ENCODE measurements at places on chromosomes 7 and 10.
A peak's percentile ranks its signal among the peaks of the same experiment; 100 is the strongest.

DNA sequence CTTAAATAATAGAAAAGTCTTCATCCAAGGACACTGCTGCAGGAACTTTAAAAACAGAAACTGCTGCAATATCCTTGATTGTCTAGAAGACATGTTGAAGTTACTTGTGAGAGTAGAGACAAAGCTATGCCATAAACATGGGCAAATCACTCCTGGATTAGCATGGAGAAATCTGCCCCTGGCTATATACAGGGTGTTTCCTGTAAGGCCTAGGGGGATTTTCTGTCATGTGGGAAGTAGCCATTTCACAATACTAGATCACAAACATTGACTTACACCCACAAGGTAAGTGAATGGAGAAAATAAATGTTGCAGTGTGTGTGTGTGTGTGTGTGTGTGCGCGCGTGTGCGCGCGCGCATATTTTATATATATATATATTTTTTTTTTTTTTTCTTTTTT, 35.2 kb upstream of the PDK4 start:
- DNase-seq = no peak

GRCh38 chr7:30805931-30806330, 34.7 kb downstream of the MINDY4 start:
- DNase-seq = no peak

DNA sequence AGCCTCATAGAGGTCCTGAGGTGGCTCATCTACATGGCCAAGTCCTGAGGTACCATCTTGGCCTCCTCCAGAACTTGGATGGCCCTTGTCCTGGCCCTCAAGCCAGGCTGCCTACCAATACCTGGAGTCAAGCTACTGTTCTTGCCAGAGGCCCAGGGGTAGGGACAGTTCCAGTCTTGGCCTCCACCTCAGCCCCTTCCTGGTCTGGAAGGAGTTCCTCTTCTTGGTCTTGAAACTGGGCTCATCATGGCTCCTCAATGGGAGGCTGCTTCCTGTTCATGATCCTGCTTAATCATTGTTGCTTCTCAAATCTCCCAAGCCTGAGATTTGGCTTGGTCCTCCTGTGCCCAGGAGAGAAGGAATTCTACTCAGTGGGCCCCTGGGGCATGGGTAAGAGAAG, 3.9 kb downstream of the HPS6 start:
- DNase-seq = no peak

GRCh38 chr7:47147213-47147631, 434.7 kb downstream of the TNS3 start:
- no peak for DNase-seq

DNA sequence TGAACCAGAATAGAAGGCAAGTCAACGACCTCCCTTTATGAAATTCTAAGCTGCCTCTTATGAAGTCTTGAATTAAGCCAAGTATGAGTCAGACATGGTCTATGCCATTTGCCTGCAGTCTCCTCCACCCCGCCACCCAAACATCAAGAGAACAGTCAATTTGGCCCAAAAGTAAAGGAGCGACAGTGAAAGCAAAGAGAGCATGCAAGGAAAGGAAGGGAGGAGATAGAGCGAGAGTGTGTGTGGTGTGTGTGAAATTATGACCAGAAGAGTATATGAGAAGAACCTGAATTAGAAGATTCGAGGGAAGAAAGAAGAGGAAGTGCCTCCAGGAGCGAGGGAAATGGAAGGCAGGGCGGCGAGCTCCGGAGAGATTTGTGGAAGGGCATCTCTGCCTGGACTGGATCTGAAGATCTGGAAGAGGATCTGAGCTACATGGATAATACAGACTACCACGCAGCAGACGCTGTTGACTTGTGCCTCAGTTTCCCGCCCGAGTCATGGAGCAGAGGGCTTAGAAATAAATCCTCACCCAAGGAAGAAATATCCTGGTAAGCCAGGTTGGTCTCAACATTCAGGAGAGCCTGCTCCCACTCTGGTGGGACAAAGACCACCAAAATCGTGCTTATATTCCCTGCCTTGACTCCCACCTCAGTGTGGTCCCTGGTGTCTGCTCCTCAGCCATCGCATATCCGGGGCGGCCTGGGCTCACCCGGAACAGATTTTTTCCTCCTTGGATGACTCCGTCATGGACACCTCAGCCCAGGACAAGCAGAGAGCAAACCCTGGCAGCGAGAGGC, 459 bp downstream of the ZDHHC6 start:
- peak; percentile 7 for DNase-seq

GRCh38 chr10:50636618-50637579, 13.1 kb upstream of the SGMS1 start:
- DNase-seq = no peak

GRCh38 chr10:122740640-122741039, 41.0 kb upstream of the C10orf120 start:
- DNase-seq = no peak

GRCh38 chr10:47024399-47025252, 113.4 kb downstream of the PTPN20 start:
- DNase-seq = peak; percentile 61

Measured in activated CD4-positive, alpha-beta T cell treated with anti-CD3 and anti-CD28 coated beads for 4 hours (primary cell).